Adrenal gland (tissue), 19 donors: ENCODE measurements at places on chromosomes 7 and 10. TPM values are rescaled to one million over a fixed set of nuclear protein-coding genes. Genes with fewer than 3 reads are reported as not detected.

- DNase-seq = no peak
These were observed 130.5 kb downstream of the HDAC9 start for GRCh38 chr7:18626086-18626485.

SPDYE6 gene
- total RNA-seq = not detected

DNA sequence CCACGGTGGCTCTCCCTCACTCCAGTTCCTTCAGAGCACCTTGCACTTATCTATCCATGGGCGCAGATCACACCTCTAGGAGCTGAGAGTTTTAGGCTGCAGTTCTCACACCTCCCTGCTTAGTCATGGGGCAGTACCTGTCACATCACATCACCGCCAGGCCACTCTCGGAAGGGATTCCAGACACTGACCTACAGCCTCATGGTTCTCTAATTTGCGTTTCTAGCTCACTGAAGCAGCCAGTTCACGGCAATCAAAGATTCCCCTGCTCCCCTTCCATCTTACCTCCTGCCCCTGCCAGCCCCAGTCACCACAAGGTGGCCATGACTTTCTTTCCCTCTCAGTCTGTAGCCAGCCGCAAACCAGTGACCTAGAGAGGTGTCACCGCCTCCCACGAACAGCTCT is 34.2 kb downstream of the ADRB1 start:
- DNase-seq = no peak

- peak; percentile 24 for DNase-seq
These were observed 26.1 kb upstream of the RSU1 start for GRCh38 chr10:16843252-16843870.

DNA sequence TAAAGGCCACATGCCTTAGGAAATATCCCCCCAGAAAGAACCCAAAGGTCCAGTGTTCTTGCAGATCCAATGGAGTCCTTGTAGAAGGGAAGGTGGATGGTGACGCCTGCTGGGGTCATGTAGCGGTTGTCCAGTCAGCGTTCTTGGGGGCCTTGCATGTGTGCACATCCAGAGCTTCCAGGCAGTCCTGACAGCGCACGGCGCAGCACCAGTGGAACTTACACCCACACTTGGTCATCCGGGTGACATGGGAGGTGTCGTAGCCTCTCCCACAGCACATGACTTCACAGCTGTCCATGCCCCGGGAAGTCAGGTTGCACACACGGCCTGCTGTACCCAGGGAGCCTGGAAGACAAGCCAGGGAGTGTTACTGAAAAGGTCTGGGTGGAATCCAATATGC is 44.8 kb downstream of the WNT2 start:
- no peak for DNase-seq
